ENCODE measurements at places on chromosomes 7 and 10.

GRCh38 chr7:127886248-127886647, 145.0 kb downstream of the LRRC4 start:
- no peak for DNase-seq

GRCh38 chr10:91409069-91409868, 875 bp upstream of the HECTD2 start:
- DNase-seq: peak; percentile 9

GRCh38 chr10:114285961-114286441, 46.9 kb downstream of the VWA2 start:
- no peak for DNase-seq

- no peak for DNase-seq
Observed at GRCh38 chr10:48881937-48882336, 57.7 kb downstream of the LRRC18 start.

GRCh38 chr10:123860209-123860608, 31.4 kb downstream of the CPXM2 start:
- DNase-seq: no peak

DNA sequence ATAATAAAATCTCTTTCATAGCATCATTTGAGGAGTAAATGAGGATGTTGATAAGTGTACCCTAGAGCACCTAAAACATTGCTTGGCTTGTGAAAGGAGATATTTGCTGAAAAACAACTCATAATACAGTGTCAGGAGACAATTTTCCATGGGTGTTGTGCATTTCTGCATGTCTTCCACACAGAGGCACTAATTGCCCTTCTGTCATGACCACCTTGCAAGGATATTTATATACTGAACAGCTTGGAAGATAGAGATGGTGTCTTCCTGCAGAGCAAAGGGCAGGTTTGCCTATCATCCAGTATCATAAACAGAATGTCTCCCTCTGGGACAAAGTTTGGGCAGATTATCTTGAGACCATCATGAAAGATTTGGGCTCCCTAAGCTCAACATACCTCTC, 495.2 kb upstream of the LRRN3 start:
- no peak for DNase-seq

DNA sequence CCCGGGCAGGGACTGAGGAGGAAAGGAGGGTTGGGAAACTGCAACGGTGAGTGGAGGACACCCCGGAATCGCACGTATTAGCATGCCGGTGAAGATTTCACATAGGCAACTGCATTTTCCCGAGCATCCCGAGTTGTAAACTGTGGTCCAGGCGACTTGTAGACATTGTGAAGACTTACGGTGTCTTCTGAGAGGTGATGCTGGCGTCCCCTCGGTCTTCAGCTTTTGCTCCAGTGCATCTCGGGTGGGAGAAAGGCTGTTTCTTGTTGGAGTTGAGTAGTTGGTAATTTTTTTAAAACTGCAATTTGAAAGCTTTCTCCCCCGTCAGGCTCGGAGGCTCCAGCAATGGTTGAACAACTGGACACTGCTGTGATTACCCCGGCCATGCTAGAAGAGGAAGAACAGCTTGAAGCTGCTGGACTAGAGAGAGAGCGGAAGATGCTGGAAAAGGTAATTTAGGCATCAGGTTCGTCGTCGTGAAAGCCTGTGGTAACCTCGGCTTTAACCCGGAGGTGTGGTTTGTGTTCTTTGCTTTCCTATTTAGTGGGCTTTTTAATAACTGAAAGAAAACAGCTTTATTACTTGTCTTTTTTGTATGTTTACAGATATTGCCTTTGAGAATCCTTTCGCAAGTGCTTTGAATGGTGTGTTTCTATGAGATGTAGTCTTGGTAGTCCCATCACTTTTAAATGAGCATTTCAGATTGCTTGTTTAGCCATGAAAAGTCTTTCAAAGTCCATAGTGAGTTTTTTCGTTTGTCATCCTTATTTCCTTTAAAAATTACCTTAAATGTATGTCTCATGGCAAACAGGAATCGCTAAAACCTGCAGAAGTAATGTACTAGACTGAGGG, 687 bp downstream of the HELLS start:
- no peak for DNase-seq

- no peak for DNase-seq
Observed at GRCh38 chr10:24360282-24361127, 151.6 kb downstream of the KIAA1217 start.

GRCh38 chr10:62582101-62582705, 208.0 kb downstream of the ZNF365 start:
- no peak for DNase-seq

- DNase-seq: no peak
Observed at GRCh38 chr7:135790371-135790977, 41.9 kb upstream of the FAM180A start.

DNA sequence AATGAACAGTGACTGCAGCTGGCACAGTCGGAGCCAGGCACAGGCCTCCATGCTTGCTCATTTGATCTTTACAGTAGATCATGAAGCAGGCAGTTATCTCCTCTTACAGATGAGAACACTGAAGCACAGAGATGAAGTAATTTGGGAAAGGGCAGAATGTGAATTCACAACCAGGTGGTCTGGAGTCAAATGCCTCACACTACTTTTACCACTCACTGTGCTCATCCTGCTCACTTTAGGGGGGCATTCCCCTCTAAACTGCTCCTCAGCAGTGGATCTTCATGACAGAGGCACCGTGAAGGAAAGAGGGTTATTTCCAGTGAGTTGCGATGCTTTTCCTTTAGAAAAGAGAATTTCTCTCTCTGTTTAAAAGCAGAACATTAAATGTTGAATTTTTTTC, 15.1 kb downstream of the SNX10 start:
- DNase-seq: no peak

GRCh38 chr10:70803775-70804420, 11.8 kb upstream of the SGPL1 start:
- DNase-seq: no peak

DNA sequence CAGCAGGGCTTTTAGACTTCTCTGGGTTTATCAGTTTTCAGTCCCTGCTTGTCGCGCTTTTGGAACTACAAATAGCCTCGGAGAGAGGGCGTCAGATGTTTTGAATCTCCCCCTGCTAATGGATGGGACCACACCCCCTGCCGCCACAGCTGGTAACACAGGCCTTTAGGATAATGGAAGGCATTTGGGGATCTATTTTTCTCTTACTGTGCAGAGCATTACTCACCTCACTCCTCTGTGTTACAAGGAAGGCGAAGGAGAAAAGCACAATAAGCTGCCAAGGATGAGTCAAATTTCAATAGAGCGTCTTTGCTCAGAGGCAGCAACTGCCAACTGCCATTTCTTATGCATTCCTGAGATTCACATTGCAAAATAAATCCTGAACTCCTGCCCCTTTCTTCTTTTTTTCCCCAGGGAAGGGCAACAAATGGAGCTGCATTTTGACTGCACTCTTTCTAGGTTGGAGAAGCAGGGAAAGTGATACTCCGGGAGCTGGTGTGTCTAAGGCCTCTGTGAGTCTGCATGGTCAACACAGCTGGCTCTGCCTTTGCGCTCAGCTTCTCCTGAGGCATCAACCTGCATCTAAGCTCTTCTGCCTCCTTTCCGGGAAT, 31.5 kb upstream of the SMNDC1 start:
- no peak for DNase-seq

DNA sequence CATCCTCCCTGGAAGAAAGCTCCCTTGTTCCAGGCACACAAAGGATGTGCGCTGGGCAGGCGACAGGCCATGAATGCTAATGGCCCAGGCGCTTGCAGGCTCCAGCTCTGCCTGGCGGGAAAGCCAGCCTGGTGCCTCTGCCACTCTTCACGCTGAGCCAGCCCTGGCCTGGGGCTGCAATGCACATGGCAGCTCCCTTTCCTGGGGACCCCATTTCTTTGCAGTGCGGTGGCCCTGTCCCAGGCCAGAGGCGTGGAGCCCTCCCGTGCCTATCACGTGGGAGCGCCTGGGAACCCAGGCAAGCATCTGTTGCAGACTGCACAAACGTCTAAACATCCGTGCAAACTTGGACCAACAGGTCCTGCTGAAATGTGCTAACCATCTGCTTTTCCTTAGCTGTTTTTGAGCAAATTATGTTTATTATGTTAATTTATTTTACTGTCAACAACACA, 152.1 kb upstream of the LYZL2 start:
- no peak for DNase-seq

DNA sequence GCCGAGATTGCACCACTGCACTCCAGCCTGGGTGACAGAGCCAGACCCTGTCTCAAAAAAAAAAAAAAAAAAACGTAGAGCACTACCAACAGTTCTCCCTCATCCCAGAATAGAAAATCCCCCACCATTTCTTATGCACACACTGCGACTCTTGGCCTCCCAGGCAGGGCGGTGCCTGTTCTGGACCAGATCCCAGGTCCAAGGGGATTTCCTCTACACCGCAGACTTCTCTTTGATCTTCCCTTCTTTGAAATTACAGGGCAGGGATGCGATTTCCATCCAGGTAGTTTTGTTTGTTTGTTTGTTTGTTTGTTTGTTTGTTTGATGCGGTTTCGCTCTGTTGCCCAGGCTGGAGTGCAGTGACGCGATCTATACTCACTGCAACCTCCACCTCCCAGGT, 91.8 kb downstream of the SEPTIN14 start:
- no peak for DNase-seq

DNA sequence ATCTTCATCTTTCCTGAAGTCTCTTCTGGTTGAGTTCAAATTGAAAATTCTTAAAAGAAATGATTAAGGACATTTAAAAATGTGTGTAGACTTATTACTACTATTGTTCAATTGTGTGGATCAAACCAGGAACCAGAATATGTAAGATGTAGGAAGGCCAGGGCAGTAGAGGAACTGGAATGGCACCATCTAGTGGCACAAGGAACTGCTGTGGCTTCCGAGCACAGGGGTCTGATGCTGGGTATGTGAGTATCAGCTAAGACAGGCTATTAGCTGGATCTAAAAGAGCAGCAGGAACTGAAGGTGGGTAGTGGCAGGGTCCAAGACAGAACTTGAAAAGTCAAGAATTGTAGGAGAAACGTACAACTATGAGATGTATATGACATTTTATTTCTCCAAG, 247.3 kb downstream of the SEMA3A start:
- no peak for DNase-seq

- no peak for DNase-seq
Observed at GRCh38 chr7:66778201-66778600, 37.7 kb downstream of the RABGEF1 start.

GRCh38 chr10:16999665-17000451, 129.8 kb downstream of the CUBN start:
- DNase-seq: no peak

GRCh38 chr7:2956526-2957368, 86.9 kb downstream of the CARD11 start:
- DNase-seq: no peak

- no peak for DNase-seq
Observed at GRCh38 chr7:50479743-50480517, 29.8 kb upstream of the FIGNL1 start.

DNA sequence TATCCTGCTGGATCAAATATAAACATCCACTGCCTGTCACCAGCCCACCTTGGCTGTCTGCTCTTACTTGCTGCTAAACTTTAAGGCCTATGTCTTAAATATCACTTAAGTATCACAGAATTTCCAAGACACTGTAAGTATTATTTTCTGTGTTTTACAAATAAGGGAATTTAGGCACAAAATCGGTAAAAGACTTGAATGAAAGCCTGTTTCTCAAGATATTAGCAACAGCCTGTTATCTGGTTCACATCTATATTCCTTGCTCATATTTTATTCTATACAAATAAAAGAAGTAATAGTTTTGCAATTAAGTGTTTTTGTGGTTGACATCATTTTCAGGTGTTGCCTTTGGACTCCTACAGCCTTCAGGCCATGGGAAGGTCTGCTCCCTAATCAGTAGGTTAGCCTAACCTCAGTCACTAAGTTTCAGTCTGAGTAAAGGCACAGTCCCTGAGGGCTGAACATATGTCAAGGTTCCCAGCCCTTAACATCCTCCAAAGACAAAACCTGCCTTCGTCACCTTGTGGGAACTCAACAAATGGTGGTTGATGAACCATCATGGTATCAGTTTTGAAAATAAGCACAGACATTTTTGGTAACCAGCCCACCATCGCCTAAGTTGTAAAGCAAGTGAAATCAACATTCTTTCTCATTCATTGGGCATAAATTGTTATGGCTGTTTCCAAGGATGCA, 127.1 kb downstream of the CREB5 start:
- no peak for DNase-seq

Measured in stimulated activated CD4-positive, alpha-beta T cell treated with anti-CD3 and anti-CD28 coated beads, Interleukin-1b, Interleukin-23, amount 100 ng/mL, for 1 hour (primary cell).